Kidney epithelial cell (primary cell): ENCODE measurements at places on chromosomes 4 and X. TPM values are rescaled to one million over a fixed set of nuclear protein-coding genes. Genes with fewer than 3 reads are reported as not detected.

FBXW7 gene
- 21.8 and 29.8 TPM in 2 replicates for total RNA-seq

PDZD4 gene
- total RNA-seq = 0.68 and 1.8 TPM in 2 replicates

STS gene
- total RNA-seq = 2.4 and 2.9 TPM in 2 replicates

XAGE2 gene
- not detected in 2 replicates for total RNA-seq

FAM3A gene
- total RNA-seq = 30.3 and 32.3 TPM in 2 replicates

PF4V1 gene
- not detected in 2 replicates for total RNA-seq

FAM241A gene
- 1.5 and 1.6 TPM in 2 replicates for total RNA-seq

RAB9A gene
- total RNA-seq = 30.5 and 39.0 TPM in 2 replicates

EMCN gene
- 0.25 and 0.34 TPM in 2 replicates for total RNA-seq

ANOS1 gene
- total RNA-seq = 7.0 and 9.0 TPM in 2 replicates

CT45A10 gene
- total RNA-seq = not detected in 2 replicates

RGN gene
- total RNA-seq = 1.8 and 4.4 TPM in 2 replicates
